ENCODE measurements at places on chromosomes 16 and 17.

GRCh38 chr16:83021746-83022145 lies 395.0 kb downstream of the CDH13 start:
- DNase-seq = no peak

DNA sequence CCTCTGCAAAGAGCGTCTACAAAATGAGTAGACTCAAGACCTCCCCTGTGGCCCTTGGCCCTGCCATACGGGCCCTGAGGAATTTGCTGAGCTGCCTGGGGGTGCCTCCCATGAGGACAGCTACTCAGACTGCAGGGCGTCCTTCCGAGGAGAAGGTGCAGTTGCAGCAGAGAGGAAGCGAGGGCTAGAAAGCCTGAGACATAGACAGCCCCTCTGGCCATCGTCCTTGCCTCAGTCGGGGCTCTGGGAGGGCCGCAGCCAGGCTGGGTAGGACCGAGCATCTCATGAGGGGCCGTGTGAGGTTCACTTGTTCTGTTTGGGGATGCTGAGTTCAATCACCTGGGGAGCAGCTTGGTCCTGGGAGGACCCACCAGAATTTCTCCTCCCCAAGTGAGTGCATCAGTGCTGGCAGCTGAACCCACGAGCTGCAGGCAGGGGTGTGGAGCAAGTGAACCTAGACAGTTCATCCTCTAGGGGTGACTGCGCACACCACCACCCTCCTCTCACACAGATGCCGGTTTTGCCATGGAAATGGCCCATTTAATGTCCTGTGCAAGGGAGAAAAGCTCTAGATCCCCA lies 20.3 kb downstream of the RAB11FIP4 start:
- no peak for DNase-seq

- DNase-seq = no peak
Observed at GRCh38 chr17:39576187-39576586, 31.5 kb downstream of the NEUROD2 start.

GRCh38 chr16:8660841-8661301 lies 13.5 kb upstream of the ABAT start:
- peak; percentile 29 for DNase-seq

- DNase-seq = no peak
Observed at GRCh38 chr17:14205380-14205779, 31.3 kb downstream of the CDRT15 start.
